Panc1 (cell line): ENCODE measurements at places on chromosomes 11 and 22.

DNA sequence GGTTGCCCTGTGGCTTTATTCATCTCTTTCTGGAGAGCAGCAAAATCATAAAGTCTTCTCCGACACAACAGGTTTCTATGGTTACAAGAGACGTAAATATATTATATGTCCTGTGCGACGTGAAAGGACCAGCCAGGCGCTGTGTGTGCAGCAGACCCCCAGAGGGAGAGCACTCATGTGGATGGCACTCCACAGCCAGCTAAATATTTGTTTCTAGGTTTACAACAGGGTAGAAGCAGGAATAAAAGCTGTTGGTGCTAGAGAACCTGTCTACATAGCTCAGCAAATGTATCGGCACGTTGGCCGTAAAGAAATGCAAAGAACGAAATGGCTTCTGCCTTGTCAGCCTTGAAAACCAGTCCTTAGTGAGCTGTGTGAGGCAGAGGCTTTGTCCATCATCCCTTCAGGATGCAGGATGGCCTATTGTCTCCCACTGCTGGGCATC, 133.8 kb upstream of the PITPNB start:
- no peak for DNase-seq

DNA sequence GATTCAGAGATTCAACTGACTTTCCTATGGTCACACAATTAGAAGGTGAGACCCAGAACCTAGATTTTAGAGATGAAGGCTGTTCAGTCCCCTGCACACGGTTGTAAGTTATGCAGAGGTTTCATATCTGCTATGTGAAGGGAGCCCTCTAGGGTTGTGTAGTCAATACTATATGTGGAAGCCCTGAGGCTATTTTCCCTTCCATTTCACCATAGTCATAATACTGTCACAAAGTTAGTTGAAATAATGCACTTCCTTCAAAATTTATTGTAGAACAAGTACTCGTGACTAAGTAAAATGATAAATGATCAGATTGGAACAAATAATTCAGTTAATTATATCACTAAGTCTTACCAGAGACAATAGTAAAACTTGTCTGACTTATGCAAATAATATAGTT, 48.8 kb downstream of the ENDOD1 start:
- DNase-seq: no peak

GRCh38 chr22:20131597-20131858, at the start of gene ZDHHC8:
Gene ZDHHC8 (plus strand): TSS chr22:20131804. CDS start chr22:20131948, 144 bp downstream.
- DNase-seq: no peak

- DNase-seq: no peak
These were observed 36.9 kb downstream of the F2 start for GRCh38 chr11:46755962-46756361.

GRCh38 chr11:127226380-127226779, 225.8 kb upstream of the KIRREL3 start:
- no peak for DNase-seq

DNA sequence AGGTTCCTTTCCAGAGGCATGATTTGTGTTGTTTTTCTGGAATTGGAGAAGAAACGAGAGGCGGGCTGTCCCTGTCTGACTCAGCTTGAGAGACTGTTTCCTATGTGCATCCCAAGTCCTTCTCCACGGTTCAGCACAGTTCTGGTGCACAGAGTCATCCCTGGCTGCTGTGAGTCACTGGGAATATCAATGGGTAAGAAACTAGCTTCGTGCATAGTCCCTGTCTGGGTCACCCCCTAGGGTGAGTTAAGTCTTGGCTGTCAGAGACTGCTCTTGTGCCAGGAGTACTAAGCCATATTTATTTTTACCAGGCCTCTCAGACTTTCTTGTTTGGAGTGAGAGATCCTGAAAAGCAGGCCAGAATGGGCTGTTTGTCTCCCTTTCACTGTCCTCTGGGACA, 2.4 kb upstream of the LRP4 start:
- no peak for DNase-seq

DNA sequence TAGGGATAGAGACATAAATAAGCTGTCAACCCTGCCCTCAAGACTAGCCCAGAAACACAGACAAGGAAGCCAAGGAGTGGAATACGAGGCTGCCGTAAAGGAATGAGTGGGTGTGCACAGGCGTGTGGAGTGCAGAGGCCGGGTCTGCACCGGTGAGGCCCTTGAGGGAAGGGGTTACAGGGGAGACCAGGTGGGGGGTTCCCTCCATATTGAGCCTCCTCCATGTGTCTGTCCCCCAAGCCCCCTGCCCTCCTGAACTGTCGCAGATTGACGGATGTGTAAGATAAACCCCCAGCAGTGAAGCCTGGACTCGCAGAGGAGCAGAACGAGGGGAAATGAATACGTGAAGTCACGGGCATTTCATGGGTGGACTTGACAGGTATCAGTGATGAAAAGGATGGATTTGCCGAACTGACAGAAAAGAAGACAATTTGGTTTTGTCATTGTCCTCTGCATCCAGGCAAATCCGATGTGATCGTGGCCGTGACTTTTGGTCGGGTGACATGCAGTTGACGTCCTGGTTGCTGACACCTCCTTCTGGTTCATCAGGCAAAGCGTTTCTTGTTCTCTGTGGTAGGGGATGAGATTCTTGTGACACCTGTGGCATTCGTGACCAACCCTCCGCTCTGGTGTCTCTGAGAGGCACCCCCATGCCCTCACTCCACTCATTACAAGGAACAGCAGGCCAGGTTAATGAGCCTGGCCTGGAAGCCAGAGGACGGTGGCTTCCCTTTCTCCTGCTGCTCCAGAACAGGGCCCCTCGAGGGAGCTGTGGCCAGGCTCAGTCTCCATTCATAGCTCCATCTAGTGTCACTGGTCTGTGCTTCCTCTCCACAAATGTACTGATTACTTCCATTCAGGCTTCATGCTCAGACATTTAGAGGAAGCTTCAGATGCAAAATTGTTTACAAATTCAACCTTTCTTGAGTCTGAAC, 223.1 kb upstream of the B3GAT1 start:
- DNase-seq: no peak

GRCh38 chr22:35296051-35296450, 3.6 kb upstream of the TOM1 start:
- DNase-seq: no peak

DNA sequence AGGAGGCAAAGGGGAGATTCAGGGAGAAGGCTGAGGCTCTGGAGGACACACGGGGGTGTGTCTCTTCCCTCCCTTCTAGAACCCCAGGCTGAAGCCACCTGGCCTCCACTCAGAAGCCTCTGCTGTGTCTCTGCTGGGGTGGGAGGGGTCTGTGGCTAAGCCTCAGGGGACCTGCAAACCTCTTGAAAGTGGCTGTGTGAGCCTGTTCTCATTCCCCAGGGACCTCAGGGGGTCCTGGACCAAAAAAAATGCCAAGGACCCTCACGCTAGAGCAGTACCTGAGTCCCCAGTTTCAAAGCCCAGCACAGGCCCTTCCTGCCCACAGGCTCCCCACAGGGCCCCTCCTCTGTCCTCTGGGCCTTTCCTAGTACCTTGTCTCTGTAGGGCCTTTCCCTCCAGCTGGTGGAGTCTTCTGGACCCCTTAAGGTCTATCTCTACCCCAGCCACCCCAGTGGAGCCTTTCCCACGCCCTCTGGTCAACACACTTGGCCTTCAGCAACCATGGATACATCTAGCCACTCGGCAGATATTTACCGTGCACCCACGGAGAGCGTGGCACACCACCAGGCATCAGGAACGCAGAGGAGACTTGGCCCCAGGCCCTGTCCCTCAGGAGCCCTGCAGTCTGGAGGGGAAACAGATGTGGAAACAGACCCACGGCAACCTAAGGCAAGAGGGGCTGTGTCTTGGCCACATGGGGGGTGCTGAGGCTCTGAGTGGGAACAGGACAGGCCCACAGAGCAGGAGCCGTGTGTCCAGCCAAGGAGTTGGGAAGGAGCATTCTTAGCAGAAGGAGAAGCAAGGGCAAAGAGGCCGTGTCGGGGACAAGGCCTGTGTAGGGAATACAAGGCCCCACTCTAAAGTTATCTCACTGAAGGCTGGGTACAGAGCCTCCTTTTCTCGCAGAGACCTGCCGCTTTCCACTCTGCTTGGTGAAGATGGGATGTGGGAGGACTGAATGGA, 18.5 kb downstream of the PLA2G6 start:
- DNase-seq: no peak
